Fibroblast of skin of right biceps (primary cell): ENCODE measurements at places on chromosomes 1 and 21.

DNA sequence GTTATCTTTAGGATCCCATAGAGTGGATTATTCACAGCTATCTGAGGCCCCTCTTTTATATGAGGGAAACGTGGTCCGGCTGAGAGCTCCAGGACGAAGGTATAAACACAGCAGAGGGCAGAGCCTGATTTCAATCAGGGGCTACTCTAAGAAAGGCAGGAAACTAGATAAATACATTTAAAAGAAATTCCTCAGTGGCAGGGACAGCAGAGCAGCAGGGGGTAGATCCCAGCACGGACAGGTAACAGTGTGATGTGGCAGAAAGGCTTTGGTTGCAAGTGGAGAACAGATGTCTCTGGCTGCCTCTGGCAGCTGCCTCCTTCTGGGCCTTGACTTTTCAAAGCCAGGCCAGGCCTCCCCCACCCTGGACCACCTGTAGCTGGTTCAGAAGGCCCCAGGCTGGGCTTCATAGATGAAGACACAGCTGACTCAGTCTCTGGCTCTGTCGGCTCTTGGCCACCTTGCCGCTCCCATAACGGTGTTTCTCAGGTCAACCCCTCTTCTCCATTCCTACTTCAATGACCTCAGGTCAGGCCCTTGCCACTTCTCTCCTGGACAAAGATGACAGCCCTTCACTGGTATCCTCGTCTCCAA is 43.8 kb downstream of the FAM78B start:
- no peak for DNase-seq

DNA sequence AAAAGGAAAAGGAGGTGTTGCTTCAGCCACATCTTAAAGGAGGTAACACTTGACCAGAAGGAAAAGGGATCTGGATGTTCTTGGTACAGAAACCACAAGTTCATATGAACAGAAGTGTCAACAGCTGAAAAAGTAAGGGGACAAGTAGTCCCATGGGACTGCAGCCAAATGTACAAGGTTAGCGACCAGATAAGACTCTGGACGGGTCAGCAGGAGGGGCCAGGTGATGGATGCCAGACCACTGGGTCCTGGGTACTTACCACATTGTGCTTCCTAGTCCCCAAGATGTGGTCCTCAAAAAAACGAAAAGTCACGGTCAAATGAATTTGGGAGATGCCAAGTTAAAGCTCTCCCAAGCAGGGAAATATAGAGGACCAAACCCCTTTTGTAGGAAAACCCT is 16.6 kb upstream of the BMP8A start:
- no peak for DNase-seq

- no peak for DNase-seq
These were observed 1064.9 kb downstream of the NCAM2 start for GRCh38 chr21:22063140-22063539.

- DNase-seq, result peak; percentile 94
These were observed 45.5 kb downstream of the LPAR3 start for GRCh38 chr1:84847253-84848250.

GRCh38 chr1:239516579-239516978 is 130.2 kb downstream of the CHRM3 start:
- DNase-seq, result no peak

- DNase-seq, result peak; percentile 54
These were observed 5.7 kb downstream of the SZRD1 start for GRCh38 chr1:16372535-16373285.

GRCh38 chr1:224874775-224875174 is 54.7 kb upstream of the DNAH14 start:
- DNase-seq, result no peak
